Testis (tissue), 5 donors: ENCODE measurements at places on chromosomes 2 and 18. TPM values are rescaled to one million over a fixed set of nuclear protein-coding genes. Genes with fewer than 3 reads are reported as not detected.

- DNase-seq = no peak
- no peaks in the 10 kb centered on the region for H3K4me1 ChIP-seq
- H3K27me3 ChIP-seq = no peaks in the 10 kb centered on the region
These were observed 211.7 kb upstream of the RASGRP3 start for GRCh38 chr2:33264766-33265165.

Gene DNER
- total RNA-seq = 4.8 TPM

DNA sequence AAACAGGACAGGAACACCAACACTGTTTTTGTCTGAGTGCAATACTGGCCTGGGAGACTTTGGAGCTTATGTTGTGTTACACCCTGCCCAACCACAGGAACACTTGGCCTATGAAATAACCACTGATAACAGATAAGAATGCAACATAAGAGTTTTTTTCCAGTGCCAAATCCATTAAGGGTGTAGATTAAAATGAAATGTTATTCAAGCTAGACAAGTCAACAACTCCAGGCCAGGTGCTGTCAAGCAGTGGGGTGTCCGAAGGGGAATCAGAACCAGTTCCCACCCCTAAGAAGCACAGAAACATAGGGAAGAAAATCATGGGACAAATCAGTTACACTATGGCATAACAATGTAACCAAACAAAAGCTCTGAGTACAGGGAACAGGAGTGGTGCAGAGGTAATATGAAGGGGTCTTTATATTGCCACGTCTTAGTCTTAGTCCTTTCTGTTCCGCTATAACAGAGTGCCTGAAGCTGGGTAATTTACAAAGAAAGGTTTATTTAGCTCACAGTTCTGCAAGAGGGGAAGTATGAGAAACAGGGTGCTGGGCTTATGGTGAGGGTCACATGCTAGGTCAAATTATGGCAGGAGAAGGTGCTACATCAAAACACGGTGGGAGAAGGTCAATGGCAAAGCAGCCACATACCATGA lies 3.8 kb downstream of the AFG3L2 start:
- H3K27me3 ChIP-seq = no peaks in the 10 kb centered on the region
- H3K36me3 ChIP-seq = no peaks in the 10 kb centered on the region
- no peak overlapping the region for H3K4me3 ChIP-seq
- peaks cover 20% of the 10 kb centered on the region for H3K4me1 ChIP-seq
- H3K27ac ChIP-seq = peak overlapping the region; percentile 1

DNA sequence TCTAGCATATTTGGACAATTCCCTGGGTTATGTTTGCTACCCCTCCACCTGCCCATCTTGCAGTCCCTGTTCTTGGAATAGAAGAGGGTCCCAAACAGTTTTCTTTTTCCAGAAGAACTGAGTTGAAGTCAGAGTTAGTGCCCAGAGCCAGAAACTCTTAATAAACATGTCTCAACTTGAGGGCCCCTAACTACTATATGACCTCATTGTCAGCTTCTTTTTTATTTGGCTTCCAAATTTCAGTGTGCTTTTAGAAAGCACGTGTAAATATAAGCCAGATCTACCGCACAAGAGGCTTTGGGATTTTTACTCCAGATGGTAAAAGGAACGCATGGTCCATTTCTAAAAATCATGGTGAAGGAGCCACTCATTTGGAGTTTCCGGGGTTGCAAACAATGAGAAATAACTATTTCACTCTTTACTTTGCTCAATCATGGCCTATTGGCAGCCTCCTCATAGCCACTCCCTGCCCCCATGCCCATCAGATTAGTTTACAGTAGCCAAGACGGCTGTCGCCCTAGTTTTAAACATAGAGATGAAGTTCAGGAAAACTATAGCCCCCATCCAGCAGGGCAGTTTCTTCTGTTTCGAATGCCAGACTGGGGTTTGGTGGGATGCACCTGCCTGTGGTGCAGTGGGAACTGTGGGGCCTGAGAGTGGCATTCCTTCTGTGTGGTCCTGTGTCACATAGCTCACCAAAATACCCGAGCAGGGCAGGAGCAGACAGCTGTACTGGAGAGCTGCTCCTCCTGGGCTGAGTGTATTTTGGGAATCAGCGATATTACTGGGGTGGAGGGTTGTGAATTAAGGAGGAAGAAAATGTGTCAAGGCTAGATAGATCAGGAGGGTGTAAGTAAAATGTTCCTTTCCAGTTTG lies 1.7 kb downstream of the MAPRE3 start:
- no peak overlapping the region for H3K27ac ChIP-seq
- no peaks in the 10 kb centered on the region for H3K4me1 ChIP-seq
- no peaks in the 10 kb centered on the region for H3K27me3 ChIP-seq
- DNase-seq = no peak
- H3K36me3 ChIP-seq = no peaks in the 10 kb centered on the region
- H3K4me3 ChIP-seq = no peak overlapping the region

DNA sequence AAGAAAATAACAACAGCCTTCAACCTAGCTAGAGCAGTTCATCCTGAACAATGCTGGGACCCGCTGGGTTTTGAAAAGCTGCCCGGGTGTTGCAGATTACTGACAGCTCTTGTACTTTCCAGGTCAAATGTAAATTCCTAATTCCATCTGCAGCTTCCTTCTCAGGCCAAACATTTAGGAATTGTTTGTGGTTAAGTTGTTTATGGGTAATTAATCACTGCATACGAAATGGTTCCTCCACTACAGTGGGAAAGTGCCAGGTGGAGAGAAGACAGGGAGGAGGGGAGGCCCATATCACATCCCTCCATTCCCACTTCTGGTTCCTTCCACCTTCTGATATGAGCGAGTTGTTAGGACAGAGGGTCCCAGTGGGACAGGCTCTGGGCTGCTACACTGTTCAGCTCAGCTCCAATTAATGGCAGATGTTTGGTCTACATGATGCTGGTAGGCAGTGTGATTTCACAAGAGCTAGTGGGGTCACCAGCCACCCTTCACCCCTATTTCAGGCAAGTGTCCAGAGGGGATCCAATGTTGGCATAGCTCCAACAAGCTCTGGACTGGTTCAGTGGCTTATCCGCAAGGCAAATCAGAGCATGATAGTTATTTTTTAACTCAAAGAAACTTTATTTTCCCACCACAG lies 112.9 kb upstream of the ACAA2 start:
- no peaks in the 10 kb centered on the region for H3K4me1 ChIP-seq
- no peak overlapping the region for H3K4me3 ChIP-seq
- no peaks in the 10 kb centered on the region for H3K27me3 ChIP-seq

DNA sequence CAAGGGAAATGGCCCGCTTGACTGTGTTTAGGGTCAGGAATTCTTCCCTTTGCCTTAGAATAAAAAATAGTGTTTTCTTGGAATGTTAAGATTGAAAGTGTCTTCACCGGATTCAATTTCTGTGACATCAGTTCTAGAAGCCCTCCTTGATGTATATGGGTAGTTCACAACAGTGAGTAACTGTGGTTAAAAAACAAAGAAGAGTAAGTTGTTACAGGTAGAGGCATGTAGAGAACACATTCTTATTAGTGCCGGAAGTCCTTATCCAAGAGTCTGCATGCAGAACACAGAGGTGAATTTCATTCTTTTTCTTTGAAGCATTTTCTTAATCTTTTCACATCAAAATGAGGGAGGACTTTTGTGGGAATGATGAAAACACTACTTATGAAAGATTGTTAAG lies 105.5 kb downstream of the FMNL2 start:
- H3K4me1 ChIP-seq = peaks cover 8% of the 10 kb centered on the region
- H3K27me3 ChIP-seq = no peaks in the 10 kb centered on the region
- no peak for DNase-seq
- no peak overlapping the region for H3K27ac ChIP-seq
- H3K36me3 ChIP-seq = no peaks in the 10 kb centered on the region
